ENCODE measurements at places on chromosomes 5 and 9. TPM values are rescaled to one million over a fixed set of nuclear protein-coding genes. Genes with fewer than 3 reads are reported as not detected.

The KCNV2 gene
- total RNA-seq: not detected

DNA sequence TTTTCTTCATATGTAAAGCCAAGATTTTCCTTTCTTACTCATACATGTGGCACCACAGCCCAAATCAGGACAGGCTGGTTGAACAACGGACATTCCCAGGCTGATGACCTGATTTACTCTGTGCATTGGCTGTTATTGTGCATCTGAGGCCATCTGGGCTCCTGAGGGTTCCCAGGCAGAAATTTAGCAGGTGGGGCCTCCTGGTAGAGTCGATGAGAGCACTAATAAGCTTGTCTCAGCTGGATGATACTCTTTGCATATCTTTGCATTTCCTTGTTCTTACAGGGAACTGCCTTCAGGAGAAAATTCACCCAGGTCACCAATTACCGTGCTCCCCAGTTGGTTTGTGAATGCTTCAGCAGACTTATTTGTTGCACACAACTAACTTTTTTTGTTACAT is 605.1 kb downstream of the ELAVL2 start:
- no peaks in the 10 kb centered on the region for H3K36me3 ChIP-seq
- H3K4me3 ChIP-seq: no peak overlapping the region
- no peak for DNase-seq

GRCh38 chr5:116872986-116873385 is 298.4 kb upstream of the SEMA6A start:
- no peaks in the 10 kb centered on the region for H3K4me1 ChIP-seq
- H3K36me3 ChIP-seq: no peaks in the 10 kb centered on the region
- no peaks in the 10 kb centered on the region for H3K27me3 ChIP-seq
- DNase-seq: no peak
- H3K4me3 ChIP-seq: no peak overlapping the region

The SARDH gene
- 7.3 TPM for total RNA-seq

DNA sequence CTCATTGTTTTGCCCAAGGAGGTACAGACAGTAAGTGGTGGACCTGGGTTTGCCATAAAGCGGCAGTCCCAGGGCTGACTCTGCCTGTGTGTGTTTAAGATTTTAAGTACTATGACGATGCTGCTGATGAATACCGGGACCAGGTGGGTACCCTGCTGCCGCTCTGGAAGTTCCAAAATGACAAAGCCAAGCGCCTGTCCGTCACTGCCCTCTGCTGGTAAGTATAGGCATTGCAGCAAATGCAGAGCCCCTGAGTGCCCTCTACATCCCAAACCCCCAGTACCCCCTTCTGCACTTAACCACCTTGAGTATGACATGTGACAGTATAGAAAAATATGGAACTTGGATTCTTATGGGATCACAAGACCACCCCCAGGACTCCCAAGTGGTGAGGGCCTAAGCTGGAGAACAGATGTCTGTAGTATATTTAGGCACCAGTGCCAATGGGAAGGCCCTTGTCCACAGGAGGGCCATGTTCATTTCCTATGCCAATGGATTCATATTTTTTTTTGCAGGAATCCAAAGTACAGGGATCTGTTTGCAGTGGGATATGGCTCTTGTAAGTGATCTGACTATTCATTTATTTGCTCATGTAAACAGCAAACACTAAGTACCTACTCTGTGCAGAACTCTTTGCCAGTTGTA is 22.0 kb downstream of the ENHO start:
- no peaks in the 10 kb centered on the region for H3K27me3 ChIP-seq
- no peak for DNase-seq
- no peaks in the 10 kb centered on the region for H3K36me3 ChIP-seq
